ENCODE measurements at places on chromosomes 2 and 18.

DNA sequence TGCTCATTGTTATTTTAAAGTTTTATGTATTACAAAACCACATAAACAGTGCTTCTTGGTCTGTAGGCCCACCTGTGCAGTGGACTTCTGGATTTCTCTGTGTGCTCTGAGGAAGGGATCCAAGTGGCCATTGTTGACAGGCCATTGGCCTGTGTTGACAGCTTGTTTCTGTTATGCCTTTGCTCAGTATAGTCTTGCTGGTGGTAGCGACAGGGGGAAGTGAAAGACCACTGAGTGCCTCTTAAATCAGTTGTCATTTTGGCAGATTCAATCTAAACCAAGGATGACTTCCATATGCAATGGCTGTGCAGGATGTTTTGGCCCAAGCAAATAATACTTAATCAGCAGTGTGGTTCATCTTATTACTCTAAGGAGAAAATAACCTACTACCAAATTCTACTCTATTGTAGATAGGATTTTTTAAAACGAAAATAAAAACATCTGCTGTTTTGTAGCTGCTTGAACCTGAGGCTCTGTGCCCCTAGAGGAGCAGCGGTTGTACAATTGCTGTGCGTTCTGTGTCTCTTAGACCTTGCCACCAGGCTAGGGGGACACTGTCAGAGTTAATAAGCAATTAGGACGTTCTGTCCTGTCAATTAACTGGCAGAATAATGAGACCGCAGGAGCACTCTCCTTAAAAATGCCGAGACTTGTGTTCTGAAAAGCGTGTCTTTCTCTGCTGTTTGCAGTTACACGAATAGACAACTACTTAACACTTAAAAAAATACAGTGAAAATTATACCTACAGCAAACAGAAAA lies 108.2 kb downstream of the RHBDD1 start:
- DNase-seq, result peak; percentile 58

GRCh38 chr2:200383380-200384110 lies 77.1 kb downstream of the SPATS2L start:
- no peak for DNase-seq

GRCh38 chr2:155692856-155693255 lies 639.7 kb downstream of the NR4A2 start:
- no peak for DNase-seq

DNA sequence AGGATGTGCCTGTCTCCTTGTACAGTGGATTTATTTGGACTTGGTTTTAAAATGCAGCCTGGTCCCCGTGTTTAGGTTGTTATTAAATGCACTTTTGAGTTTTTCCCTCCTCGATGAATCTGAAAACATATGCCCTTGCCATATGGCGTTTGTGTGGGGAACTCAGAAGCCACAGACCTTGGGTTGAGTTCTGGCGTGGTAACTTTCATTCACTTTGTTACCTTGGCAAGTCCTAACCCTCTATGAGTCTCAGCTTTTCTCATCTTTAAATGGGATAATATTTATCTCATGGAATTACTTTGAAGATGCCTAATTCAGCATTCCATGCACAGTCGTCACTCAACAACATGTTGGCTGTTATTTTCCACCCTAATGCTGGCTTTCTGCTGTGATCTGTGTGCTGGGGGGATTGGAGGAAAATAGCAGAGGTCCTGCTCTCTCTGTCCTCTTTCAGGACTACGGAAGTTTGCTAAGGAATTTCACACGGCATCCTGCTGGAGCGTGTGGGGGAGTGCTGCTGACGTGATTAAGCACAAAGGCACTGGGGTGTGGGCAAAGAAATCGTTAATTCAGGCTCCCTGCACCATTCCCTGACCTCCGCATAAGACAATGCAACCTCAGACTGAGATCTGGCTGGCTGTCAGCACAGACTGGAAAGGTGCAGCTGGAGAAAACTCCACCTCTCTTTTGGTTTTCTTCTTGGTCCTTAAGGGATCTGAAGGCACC lies 61.7 kb downstream of the LDLRAD4 start:
- DNase-seq, result no peak

GRCh38 chr2:194100201-194100600 lies 1556.8 kb upstream of the SLC39A10 start:
- no peak for DNase-seq

DNA sequence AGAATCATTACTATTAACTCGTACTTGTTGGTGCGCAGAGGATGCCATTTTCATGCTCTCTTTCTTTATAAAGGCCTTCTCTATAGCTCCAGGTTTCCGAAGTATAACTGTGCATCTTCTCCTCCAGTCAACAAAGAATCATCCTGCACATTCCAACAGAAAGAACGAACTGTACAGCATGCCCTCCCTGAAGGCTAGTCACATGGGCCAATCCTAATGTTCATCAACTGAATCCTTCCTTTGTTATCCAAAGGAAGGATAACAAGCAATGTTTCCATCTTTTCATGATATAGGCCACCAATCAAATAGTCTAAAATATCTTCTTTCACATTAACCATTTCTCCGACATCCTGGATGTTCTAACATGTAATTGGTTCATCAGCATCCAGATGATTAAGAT lies 66.9 kb upstream of the LDLRAD4 start:
- no peak for DNase-seq

GRCh38 chr18:77220726-77221125 lies 28.9 kb upstream of the GALR1 start:
- DNase-seq, result no peak

DNA sequence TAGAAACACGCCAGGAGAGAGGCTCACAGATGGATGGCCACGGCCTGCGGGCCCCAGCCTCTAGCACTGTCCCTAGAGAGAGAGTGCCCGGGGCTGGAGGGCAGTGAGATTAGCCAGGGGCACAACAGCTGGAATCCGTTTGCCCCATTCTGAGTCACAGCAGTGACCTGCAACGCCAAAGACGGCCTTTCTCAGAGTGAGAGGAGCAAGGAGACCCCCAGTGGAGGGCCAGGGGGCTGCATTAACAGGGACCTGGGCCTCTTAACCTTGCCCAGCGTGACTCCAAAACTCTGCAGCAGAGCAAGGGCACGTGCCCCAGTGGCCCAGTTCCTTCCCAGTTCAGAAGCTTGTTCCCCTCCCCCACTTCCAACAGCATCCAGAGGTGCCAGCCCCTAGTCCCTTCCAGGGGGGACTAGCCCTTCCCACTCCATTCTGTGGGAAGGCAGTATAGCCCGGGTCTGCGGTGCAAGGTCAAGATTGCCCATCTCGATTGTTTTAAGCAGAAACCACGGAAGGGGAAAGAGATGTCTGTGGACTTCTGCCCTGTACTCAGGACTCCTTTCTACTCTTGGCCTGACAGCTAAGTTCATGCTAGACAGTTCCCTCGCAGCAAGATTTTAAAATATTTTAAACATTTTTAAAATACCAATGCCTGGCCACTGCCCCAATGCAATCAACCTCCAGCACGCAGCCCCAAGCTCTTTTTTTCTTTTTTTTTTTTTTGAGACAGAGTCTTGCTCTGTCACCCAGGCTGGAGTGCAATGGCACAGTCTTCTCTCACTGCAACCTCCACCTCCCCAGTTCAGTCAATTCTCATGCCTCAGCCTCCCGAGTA lies 50.9 kb upstream of the BIN1 start:
- peak; percentile 71 for DNase-seq

DNA sequence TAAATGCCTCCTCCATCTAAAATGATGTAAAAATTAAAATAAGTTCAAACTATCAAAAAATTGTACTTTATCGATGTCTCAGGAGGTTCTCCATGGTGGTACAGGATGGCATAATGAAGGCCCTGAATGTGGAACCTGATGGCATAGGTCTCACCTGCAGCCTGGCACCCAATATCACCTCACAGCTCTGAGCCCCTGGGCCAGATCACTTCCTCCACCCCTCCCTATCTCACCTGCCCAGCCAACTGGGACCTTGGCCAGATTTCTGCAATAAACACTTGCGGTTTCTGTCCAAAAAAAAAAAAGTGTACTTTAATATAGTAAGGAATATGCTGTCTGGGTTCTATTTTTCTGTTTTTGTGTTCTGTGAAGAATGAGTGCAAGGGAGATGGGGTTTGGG lies 6.7 kb upstream of the RBM45 start:
- DNase-seq, result no peak

DNA sequence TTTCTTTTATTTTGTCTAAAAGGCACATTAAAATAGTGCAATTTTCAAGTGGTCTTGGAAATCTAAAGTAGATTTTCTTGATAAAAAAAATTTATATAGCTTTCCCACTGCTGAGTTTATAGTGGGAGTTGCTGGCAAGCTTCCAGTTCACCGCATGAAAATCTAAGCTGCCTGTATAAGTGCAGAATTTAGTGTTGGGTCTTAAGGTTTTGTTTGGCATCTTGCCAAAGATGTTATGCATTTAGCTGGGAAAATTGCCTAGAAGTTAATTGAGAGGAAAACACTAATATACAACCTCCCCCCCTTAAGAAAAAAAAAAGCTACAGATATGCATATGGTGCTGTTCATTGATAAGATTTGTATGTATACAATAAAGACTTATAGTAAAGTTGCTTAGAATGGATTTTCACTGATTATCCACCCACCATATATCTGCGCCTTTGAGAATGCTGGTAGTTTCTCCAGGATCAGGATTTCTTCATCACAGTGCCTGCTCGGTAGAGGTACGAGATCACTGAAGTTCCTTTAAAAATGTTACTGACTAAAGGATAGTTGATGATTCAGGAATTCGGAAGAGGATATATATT lies 803.2 kb upstream of the POU3F3 start:
- DNase-seq, result no peak

DNA sequence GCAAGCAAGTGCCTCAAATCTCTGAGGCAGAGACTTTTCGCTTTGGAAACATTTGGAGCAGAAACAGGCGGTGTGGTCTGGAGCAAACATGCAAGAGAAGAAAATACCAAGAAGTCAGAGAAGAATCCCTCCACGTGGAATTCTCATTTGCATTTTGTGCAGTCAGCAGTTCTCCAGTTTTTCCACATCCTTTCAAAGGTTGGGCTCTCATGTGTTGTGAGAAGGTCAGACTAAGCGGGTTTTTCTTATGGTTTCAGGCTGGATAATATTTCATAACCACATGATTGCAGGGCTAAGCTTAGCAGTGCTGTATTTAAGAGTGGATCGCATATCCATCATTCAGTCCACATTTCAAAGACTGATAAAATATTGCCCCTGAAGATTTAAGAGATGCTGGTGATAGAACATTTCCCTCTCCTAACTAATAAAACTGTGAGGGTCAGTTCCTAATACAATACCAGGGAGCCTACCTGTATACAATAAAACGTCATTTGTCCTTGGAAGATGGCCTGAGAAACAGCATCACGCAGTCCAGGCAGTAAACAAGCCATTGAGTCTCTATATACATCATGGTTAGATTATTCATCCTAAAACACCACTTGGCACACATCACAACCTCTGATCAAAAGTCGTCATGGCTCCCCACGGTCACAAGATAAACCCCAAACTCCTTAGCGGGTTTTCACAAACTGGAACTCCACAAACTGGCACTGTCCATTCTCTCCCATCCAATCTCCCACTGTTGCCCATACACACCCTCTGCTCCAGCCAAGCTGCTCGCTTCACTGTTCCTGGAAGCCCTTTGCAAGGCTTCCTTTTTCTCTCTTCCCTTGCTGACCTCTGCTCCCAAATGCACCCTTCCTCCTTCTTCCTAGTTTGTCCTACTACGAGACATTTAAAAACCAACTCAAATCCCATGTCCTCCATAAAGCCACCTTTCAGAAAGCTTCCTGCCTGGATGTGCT lies 31.5 kb downstream of the ANKRD44 start:
- no peak for DNase-seq

GRCh38 chr2:215878476-215879063 lies 134.8 kb downstream of the MREG start:
- no peak for DNase-seq

DNA sequence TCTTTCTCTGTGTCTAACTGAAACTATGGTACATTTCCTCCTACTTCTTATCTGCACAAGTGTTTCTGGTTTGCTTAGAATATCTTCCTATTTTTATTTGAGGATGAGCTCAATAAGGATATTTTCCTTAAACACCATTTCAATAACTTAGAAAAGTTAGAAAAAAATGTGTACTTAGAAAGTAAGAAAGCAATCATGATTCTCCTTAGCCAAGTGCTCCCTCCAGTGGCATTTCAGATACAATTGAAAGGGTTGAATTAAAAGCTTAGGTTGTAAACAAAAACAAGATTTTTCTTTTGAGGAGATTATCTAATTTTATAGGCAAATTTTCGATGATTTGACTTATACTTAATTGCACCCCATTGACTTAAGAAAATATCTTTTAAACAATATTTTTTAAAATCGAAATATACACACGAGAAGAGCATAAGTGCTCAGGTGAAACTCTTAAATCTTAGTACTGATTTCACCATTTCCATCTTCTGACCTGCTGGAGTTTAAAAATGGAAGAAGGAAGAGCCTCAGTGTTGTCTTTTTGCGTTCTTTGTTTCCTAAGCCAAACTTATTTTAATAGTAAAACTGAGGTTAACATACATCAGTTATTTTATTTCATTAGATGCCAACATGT lies 26.9 kb downstream of the C18orf63 start:
- DNase-seq, result no peak

- DNase-seq, result no peak
These were observed 253.2 kb upstream of the EPC2 start for GRCh38 chr2:148391324-148391723.

GRCh38 chr2:161379740-161380139 lies 36.4 kb upstream of the TBR1 start:
- no peak for DNase-seq

DNA sequence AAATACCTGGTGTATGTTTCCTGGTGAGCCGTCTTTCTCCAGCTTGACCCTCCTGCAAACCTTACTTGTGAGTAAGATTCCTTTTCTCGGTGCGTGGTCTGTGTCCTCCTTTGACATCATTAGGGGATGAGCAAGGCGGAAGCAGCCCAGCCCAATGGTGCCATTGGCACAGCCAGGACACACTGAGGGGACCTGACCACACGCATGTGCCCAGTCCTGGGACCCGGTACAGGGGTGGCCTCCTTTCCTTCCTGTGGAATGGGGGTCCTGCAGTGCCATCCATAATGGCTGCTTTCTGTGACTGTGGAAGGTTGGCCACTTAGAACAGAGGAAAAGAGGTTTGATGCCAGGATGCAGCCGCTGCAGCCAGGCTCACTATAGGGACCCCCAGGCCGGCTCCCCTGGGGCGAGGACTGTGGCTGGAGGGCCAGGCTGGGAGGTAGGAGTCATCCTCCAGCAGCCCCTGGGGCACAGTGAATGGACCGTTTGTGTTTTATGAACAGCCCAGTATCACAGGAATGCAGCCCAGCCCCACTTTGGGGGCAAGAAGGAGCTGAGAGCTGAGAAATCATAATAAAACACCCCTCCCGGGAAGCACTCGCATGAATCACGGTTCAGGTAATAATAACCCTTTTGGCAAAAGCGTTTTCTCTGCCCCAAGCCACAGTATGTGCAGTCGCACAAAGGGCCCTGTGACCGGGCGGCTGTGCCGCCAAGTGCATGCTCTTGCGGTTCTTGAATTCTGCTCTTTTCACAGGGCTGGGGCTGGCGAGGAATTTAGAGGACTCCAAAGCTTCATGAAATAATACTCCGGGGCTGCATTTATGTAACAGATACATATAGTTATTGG lies 73.2 kb downstream of the ASB1 start:
- no peak for DNase-seq

GRCh38 chr2:203559641-203560040 lies 24.5 kb upstream of the RAPH1 start:
- DNase-seq, result no peak

GRCh38 chr2:151138507-151138906 lies 123.2 kb downstream of the RBM43 start:
- DNase-seq, result no peak

- no peak for DNase-seq
These were observed 124.5 kb downstream of the CNTNAP5 start for GRCh38 chr2:124149571-124149970.
